Muscle of leg (tissue), 16 donors: ENCODE measurements at places on chromosomes 3 and 15. TPM values are rescaled to one million over a fixed set of nuclear protein-coding genes. Genes with fewer than 3 reads are reported as not detected.
A peak's percentile ranks its signal among the peaks of the same experiment; 100 is the strongest.

The SERPINI2 gene
- polyA plus RNA-seq, result 0.26 TPM

- DNase-seq, result no peak
Measured at GRCh38 chr15:57356178-57356577, 20.1 kb upstream of the CGNL1 start.

DNA sequence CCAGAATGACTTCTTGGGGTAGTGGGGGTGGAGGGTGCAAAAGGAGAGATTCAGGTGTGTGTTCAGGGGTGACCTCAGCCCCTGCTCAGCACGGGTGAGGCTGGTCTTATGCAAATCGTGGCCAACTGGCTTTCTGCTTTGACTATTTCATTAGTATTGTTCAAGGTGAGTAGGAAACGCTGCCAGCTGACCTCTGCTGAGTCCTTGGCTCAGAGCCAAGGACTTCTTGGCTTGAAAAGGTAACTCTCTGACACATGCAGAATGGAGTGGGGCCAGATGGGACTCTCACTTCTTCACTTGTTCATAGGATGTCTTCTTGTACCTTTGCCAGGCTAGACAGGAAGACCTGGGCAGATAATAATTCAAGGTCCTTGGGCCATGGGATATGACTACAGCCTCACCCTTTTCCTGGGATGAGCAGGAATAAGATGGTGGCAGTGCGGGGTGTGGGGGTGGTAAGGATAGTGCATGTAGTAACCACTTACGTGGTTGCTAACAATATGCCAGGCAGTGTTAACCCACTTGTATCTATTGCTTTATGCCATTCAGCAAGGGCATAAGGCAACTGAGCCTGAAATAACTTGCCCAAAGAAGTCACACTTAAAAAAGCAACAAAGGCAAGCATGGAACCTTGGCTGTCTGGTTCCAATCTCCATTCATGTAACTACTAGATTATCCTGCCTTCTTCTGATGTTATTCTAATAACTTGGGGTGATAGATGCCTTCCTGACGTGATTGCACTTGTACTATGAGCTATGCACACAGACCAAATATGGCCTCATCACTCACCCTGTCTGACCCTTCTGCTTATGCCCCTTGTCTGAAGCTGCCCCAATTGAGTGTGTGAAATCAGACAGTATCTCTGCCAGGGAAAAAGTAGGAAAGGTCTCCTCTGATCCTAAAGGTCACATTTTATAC is 193.1 kb downstream of the NR1D2 start:
- DNase-seq, result no peak

- DNase-seq, result no peak
Measured at GRCh38 chr3:172150268-172150667, 110.9 kb downstream of the FNDC3B start.

- peak; percentile 0 for DNase-seq
Measured at GRCh38 chr15:21267671-21268395, 172.5 kb downstream of the POTEB3 start.
